ENCODE measurements at places on chromosomes 3 and 15.

DNA sequence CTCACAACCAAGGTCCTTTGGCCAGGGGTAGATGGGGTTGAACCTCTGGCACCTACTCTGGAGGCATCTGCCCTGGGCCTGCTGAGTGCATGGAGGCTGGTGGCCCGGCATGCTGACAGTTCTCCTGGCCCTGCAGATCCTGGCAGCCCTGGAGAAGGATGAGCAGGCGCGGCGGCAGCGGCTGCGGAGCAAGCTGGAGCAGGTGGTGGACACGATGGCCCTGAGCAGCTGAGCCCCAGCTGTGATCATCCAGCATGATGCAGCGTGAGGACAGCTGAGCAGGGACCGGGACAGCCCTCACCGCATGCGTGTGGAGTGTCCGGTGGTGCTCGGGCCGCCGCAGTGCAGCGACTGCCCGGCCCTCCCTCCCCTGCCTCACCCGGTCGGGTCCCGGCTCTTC is 50.9 kb downstream of the PLXNA1 start:
- DNase-seq = no peak

DNA sequence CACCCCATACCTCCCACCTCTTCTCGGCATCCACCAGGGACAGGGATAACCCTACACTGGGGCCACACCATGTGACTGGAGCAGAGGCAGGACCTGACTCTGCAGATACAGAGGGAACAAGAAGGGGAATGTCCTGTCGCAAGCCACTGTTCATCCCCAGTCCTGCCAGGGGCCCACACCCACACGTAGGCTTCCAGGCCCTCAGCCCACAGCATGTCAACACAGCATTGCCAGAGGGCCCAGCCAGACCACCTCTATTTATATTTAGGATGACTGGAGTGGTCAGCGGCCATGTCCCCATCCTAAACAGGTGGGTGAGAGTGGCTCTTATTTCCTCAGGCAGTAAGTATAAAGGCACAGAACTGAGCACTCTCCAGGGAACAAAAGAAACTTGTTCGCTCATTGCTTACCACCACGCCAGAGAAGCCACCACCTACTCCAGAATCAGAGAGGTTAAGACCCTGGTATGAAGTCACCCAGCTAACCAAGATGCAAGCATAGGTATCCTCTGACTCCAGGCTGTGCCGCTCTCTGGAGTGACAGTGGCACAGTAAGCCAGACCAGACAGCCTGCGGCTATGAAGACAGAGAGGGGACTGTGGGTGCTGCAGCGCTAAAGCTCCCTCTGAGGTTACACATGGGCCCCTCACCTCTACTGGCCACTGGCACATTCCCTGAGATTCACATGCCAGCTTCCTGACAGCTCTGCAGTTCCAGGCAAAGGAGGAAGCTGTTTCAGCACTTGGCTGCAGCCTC is 67.9 kb downstream of the LRIG1 start:
- DNase-seq = no peak

DNA sequence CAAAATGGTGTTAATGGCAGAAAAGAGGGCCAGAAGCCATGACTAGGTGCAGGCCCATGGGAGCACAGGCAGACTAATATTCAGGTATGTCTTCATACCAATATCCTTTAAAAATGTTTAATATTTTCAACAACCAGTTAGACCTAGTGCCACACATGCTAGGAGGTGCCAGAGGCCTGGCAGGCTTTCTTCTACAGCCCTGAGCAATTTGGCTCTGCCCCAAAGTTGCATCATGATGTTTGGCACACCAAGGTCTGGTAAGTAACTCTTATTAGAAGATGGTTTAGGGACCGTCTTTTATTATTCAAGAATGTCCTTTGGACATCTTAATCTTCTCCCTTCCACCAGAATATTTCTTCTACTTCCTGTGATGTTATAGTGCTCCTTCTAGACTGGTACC is 34.8 kb downstream of the MITF start:
- DNase-seq = no peak

GRCh38 chr15:80523746-80524145 is 119.6 kb downstream of the ARNT2 start:
- no peak for DNase-seq

DNA sequence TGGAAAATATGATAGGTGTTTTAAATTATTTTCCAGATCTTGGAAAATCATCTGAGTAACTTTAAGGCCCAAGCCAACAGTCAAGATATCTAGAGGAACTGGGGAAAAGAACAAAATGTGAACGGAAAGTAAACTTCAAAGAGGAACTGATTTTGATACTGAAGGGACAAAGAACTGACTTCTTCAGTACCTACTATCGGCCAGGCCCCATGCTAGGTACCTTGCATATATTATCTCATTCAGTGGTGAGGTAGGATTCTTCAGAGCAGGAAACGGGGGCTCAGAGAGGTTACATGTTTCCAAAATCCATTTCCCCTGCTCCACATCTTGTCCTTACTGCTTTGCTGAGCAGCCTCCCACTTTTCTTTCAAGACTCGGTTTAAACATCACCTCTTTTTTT is 9.8 kb upstream of the ZNF710 start:
- DNase-seq = no peak

- no peak for DNase-seq
Observed at GRCh38 chr3:14142567-14143270, 17.9 kb downstream of the TMEM43 start.

Measured in COLO829 (cell line).